A172 (cell line): ENCODE measurements at places on chromosomes 6 and 20. TPM values are rescaled to one million over a fixed set of nuclear protein-coding genes. Genes with fewer than 3 reads are reported as not detected.

- no peak for DNase-seq
These were observed 41.5 kb downstream of the SNRPB start for GRCh38 chr20:2429051-2429450.

DNA sequence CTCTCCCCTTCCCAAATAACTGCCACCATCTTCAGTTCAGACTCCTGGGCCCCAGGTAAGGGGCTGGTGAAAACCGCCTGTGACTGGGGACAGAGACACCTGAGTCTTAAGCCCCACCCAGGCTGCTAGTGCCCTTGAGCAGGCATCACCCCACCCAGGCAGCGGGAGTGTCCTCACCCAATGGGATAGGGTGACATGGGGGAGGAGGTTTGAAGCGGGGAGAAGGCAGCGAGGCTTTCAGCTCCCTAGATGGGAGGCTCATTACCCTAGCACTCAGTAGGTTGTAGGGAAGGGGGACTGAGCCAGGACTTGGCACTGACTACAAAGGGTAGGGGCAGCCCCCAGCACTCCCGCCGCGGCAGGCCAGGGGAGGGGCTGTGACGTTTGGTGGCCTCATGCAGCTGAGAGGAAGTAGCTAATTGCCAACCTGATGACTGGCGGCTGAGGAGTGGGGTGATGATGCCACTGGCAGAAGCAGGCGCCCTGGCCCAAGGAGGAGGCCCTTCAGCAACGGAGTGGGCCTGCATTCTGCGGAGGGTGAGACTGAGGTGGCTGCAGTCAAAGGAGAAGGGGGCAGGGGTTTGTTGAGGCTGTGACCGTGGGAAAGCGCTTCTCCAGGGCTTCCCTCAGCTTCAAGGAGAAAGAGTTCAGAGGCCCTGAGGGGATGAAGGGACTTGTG lies 126.9 kb downstream of the MRPL14 start:
- DNase-seq, result peak; percentile 60

DNA sequence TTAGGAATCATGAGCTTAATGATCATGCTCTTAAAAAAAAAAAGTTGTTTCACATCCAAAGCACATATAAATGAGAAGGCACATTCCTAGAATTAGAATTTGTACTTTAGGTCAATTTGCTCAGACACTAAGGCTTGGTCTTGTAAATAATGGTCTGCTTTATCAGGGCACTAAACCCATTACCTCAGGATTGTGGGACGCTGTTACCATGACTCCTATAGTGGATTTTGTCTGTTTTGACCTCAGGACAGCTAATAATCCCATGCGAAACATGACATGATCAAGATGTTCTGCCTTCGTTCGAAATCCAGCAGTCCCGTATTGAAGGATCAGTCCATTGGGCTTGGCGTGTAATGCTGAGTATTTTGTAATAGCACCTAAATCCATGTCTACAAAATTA lies 2.4 kb downstream of the PGM3 start:
- DNase-seq, result no peak

- DNase-seq, result no peak
These were observed 53.7 kb downstream of the UST start for GRCh38 chr6:148800536-148800935.

Gene MOCS1
- 4.4 and 5.5 TPM in 2 replicates for total RNA-seq

Gene BEND6
- total RNA-seq, result 11.7 and 14.1 TPM in 2 replicates

Gene CITED2
- total RNA-seq, result 140 and 169 TPM in 2 replicates
